ENCODE measurements at places on chromosomes 11 and 22. TPM values are rescaled to one million over a fixed set of nuclear protein-coding genes. Genes with fewer than 3 reads are reported as not detected.

Gene TIMP3
- total RNA-seq: 195 TPM

Gene SCGB1C1
- not detected for total RNA-seq

Gene KDM4E
- not detected for total RNA-seq

Gene SPINDOC
- total RNA-seq: 15.6 TPM

Gene OOSP4A
- total RNA-seq: not detected

Gene BIRC3
- total RNA-seq: 2.5 TPM

Gene PTPN5
- total RNA-seq: not detected

Gene PARVG
- 0.13 TPM for total RNA-seq

Measured in smooth muscle cell of the pulmonary artery (primary cell).